ENCODE measurements at places on chromosomes 1 and 21.
A peak's percentile ranks its signal among the peaks of the same experiment; 100 is the strongest.

GRCh38 chr1:200908191-200908868 lies 13.6 kb downstream of the INAVA start:
- DNase-seq = no peak

GRCh38 chr1:94773931-94774422 lies 46.2 kb upstream of the SLC44A3 start:
- peak; percentile 87 for DNase-seq

GRCh38 chr1:8122477-8123407 lies 96.6 kb upstream of the ERRFI1 start:
- peak; percentile 50 for DNase-seq

- no peak for DNase-seq
Measured at GRCh38 chr1:56036479-56036878, 542.9 kb downstream of the PLPP3 start.

- peak; percentile 52 for DNase-seq
Measured at GRCh38 chr1:205791568-205792180, 16.4 kb upstream of the RAB29 start.

DNA sequence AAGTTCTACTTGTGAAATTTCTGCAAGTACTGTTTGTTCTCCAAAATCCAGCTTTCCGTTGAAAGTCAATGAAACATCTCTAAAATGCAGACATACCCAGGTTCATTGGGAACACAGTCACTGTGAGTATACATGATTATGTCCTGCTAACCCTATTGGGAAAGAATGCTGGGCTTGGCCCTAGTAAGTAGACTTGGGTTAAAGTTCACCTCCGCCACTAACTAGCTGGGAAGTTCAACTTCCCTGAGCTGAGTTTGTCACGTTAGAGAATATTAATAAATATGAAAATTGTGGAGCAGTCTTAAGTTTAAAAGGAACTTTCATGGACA lies 10.5 kb upstream of the PGD start:
- no peak for DNase-seq

- DNase-seq = no peak
Measured at GRCh38 chr1:112006416-112007025, 17.1 kb upstream of the KCND3 start.
